ENCODE measurements at places on chromosomes 1 and 21. TPM values are rescaled to one million over a fixed set of nuclear protein-coding genes. Genes with fewer than 3 reads are reported as not detected.
A peak's percentile ranks its signal among the peaks of the same experiment; 100 is the strongest.

- no peak for DNase-seq
Observed at GRCh38 chr1:6299557-6300165, 38.8 kb upstream of the GPR153 start.

GRCh38 chr1:244840219-244840794 lies 4.8 kb downstream of the COX20 start:
- no peak for DNase-seq

The CCDC18 gene
- total RNA-seq = 6.2 TPM

The SLAMF6 gene
- total RNA-seq = not detected

- DNase-seq = peak; percentile 9
Observed at GRCh38 chr1:55214934-55215193, 300 bp downstream of the USP24 start.

Measured in SK-MEL-5 (cell line).